Activated CD8-positive, alpha-beta memory T cell treated with anti-CD3 and anti-CD28 coated beads for 1 hour (primary cell): ENCODE measurements at places on chromosomes 2 and 18.

DNA sequence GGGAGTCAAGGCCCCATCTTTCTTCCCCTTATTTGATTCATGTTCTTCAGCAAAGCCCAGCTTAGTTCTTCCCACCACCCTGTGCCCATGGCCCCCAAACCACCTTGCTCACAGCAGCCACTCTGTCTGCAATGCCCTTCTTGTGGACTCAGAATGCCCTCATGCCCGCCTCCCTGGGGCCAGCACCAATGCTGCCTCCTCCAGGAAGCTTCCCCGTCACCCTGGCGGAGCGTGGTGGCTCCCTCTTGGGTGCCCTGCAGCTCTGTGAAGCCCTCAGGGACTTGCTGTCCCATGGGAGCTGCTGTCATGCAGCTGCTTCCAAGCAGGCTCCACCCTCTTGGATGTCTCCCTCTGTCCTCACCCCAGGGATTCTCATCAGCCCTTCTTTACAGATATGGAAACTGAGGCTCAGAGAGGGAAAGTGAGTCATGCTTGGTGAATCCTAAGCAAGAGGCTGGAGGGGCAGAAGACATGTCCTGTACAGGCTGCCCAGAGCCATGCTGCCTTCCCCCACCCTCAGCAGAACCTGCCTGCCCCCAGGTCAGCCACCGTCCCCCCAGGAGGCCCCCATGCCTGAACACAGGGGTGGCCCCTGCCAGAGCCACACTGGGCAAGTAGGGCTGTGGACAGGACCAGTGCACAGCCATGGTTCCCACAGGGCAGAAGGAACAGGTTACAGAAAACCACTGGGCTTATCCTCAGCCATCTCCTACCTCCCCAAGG, 11.8 kb upstream of the DUSP2 start:
- DNase-seq = no peak

DNA sequence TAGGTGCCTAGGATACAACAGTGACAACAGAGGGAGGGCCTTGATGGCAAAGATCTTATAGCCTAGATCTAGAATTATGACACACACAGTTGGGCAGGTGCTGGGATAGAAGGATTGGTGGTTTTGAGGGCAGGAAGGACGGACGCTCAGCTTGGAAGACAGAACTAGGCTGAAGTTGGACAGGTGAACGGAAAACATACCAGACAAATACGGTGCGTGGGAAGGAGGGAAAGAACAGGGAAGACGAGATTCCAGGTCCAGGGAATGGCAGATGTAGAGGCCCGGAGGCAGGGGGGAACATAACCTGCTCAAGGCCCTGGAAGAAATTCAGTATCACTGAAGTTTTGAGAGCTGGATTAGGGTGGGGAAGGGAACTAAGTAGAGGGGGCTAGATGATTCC, 40.8 kb downstream of the CRACDL start:
- no peak for DNase-seq

DNA sequence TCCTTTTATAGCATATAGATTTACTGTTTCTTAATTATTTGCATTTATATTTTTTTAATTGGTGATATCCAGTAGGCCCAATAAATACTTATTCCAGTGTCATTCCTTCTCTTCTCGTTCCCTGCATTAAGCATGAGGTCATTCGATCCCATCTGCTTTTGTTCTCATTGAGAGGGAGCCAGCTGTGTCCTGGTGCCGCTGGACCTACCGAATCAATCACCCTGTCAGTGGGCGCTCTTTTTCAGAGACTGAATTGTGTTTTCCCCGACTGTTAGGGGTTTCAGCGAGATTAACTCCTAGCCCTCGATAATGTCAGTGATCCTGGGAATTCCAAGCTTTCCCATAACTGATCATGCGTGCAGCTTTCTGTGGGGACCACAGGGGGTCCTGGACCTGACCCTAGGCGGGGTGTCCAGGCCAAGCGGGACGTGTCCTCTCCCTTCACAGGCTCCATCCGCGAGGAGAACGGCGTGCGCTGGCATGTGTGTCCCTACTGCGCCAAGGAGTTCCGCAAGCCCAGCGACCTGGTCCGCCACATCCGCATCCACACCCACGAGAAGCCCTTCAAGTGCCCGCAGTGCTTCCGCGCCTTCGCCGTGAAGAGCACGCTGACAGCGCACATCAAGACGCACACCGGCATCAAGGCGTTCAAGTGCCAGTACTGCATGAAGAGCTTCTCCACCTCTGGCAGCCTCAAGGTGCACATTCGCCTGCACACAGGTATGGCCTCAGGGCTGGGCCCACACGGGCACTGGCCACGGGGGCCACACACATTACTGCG, 72.4 kb downstream of the ZNF236 start:
- DNase-seq = no peak

DNA sequence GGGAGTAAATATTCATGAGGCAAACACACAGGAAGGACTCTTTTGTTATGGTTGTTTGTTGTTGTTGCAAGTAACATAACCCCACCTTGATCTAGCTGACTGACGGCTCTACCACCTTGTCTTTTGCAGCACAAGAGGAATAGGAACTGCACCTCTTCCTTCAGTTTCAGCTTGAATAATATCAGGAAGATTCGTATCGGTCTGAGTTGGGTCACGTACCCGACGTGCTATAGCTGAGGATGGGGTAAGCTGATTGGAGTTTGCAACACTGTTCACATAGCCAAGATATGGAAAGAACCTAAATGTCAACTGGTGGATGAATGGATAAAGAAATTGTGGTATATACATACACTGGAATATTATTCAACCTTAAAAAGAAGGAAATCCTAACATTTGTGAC, 14.5 kb upstream of the IL1RN start:
- DNase-seq = no peak

GRCh38 chr2:206164261-206164862, 4.7 kb downstream of the EEF1B2 start:
- DNase-seq = no peak

DNA sequence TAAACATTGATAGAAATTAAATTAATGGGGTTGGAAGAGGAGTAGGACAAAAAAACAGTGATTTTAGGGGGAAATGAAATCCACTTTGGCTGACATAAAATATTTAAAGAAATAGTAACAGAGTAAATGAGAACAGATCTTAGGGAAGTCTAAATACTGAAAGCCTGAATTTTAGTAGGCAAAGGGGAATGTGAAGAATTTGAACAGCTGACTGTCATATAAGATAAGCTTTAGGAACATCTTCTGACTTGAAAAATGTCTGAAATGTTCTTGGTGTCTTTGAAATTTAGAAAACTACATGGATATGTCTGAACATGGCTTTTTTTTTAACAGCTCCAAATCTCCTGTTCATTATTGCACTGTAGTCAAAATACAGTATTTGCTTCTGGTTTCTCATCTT, 150.3 kb downstream of the CALCRL start:
- DNase-seq = no peak

- DNase-seq = no peak
Observed at GRCh38 chr2:168713325-168713724, 89.1 kb upstream of the NOSTRIN start.

GRCh38 chr2:112848833-112849232, 12.3 kb upstream of the IL1B start:
- DNase-seq = no peak

- no peak for DNase-seq
Observed at GRCh38 chr2:223815186-223815883, 22.0 kb downstream of the AP1S3 start.

GRCh38 chr2:29655391-29656086, 265.8 kb downstream of the ALK start:
- no peak for DNase-seq

DNA sequence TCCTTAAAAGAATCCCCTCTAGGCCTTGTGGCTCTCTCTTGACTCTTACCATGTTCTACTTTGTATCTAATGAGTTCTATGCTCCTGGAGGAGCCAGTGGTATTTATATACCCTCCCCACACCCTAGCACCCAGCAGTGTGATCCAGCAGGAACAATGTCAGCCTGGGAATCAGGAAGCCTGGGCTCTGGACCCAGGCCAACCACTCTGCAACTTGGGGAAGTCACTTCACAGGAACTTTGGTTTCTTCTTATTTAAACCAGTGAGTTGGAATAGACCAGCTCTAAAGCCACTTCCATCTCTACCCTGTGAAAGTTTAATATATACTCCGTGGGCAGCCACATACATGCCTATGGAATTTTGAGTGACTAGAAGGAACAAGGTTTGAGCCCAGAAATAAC, 11.6 kb upstream of the SPTBN1 start:
- no peak for DNase-seq

GRCh38 chr2:149421791-149422190, 91.4 kb downstream of the LYPD6 start:
- no peak for DNase-seq

- no peak for DNase-seq
Observed at GRCh38 chr18:7626922-7627440, 59.9 kb downstream of the PTPRM start.

- DNase-seq = no peak
Observed at GRCh38 chr18:35387152-35387571, 10.0 kb upstream of the ZNF396 start.

- no peak for DNase-seq
Observed at GRCh38 chr2:173076581-173077345, 1.1 kb downstream of the MAP3K20 start.

DNA sequence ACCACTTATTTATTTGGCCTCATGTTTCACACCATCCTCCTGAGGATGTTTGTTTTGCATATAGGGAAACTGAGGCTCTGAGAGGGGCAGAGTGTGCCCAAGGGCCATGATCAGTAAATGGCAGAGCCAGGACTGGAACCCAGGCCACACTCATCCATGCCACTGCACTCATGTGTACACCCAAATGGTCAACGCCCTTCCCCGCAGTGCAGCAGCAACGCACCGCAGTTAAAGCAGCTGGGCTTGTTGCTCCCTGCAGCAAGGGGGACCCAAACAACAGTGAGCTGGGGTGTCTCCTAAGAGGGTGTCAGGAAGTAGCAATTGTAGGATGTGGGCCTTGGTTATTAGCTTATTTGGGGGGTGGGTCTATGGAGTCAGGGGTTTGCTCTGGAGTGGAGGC, 36.6 kb downstream of the ZAP70 start:
- DNase-seq = no peak

DNA sequence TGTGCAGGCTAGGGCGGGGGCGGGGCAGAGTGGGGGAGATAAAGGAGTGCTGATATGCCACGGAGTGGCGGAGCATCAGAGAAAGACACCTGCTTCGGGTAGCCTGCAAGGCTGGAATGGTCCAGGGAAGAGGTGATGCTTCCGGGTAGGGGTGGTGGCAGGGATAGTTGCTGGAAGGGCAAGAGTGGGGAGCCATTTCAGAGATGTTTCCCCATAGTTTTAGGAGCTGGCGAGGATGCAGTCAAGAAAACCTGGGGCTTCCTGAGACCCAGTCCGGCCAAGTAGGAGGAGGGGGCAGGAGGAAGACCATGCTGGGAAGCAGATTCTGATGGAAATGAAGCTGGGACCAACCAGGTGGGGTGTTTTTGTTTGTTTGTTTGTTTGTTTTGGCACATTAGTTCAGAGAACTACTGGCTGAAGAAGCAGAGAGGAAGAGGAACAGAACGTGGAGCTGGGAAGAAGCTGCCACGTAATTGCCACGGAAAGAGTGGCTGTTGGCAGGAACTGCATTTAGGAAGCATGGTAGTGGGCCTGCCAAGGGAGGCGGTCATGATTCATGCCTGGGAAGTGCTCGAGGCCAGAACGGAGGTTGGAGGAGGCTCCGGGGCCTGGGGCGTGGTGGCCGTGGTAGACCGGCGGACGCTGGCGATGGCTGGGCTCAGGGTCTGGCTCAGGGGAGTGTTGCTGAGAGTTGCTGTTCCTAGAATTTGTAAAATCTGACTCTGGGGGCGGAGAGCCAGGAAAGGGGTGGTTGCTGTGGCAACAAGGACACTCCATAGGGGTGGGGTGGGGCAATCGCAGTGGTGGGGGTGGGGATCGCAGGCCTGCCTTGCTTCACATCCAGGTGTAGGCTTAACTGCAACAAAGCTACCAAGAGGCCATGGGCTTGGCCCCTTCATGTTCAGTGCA, 8.6 kb upstream of the INPP5D start:
- DNase-seq = no peak

- DNase-seq = no peak
Observed at GRCh38 chr18:8614875-8615274, 5.6 kb downstream of the RAB12 start.

DNA sequence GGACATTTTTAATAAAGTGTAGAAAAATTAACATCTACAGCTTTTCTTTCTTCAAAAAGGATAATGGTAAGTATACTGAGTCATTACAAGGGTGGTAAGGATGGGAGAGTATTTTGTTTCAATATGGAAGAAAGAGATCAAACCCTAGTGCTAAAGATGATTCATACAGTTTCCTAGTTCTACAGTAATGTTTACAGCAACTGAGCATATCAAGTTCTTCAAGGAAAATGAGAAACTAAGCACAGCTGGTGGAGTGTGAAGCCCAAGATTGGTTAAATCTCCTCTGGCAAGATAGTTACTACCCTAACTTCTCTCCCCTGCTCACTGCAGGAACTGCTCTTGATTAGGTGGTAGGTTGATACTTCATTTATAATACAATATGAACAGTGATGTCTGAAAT, 467.5 kb downstream of the XIRP2 start:
- DNase-seq = no peak

DNA sequence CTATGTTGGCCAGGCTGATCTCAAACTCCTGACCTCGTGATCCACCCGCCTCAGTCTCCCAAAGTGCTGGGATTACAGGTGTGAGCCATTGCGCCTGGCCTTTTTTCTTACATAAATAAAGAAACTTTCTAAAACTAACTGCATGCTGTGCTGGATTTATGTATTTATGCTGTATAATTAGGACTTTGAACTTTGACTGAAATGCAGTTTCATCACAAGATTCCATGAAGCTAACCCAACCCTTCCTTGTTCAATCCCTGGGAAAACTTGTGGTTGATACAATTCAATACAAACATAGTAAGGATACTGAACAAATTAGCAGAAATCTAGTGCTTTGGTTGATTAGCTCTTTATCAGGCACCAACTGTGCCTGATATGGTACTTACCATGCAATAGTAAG, 20.9 kb upstream of the SLC35F5 start:
- no peak for DNase-seq

DNA sequence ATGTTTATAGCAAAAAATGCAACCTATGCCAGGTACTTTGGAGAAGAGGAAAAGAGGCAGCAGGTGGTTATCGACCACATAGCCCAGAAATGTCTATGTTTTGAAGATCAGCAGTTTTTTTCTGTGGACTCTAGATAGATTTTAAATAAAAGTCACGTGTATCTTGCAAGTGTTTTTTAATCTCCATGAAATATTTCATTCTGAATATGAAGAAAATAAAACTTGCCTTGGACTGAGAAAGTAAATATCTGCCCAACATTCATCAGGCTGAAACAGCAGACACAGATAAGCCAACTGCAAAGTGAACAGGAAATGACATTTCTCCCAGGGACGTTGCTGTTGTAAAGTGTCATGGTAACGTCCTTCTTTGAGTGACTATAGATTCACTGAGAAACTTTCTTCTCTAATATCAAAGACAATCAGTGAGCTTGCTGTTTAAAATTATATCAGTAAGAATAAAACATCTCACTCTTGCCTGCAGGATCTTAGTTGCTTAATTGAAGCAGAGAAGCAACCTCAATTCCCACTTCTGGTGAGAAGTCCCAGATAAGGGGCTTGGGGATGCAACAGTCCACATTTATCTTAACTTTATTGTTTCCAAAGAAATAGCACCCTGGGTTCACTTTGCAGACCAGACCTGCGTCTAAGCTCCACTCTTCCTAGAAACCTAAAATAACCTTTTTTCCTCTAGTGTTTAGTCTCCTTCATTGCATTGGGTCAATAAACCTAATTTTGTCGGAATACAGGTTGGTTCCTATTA, 6.3 kb downstream of the MYOM1 start:
- DNase-seq = no peak
